ENCODE measurements at places on chromosomes 1 and 21.
A peak's percentile ranks its signal among the peaks of the same experiment; 100 is the strongest.

DNA sequence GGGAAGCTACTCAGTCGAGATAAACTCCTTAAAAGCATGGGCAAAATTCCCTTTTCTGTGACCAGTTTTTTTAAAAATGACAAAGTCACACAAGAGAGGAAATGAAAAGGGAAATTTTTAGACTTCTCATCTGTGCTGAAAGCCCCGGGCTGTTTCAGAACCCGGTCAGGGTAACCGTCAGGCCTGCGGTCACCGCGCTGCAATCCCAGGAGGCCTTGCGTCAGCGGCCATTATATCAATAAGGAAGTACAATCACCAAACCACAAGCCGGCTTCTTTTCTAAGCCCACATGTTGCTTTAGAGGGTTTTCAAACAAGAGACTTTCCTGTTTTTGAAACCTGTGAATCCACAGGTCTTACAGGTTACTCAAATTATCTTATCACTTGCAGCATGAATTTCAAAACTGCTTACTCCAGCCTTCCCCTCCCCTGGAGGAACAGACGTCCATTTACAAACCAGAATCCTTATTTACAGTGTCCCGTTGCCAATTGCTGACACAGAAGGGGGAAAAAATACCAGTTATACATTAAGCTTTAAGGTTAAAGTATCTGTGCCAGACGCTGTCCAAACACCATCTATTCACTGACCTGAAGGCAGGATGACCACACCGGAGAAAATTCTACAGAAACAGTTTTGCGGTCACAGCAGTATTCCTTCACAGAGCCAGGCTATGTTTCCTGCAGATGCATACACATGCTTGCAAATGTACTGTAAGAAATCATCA is 165.3 kb downstream of the TOMM20 start:
- H3K4me3 ChIP-seq: peak overlapping the region; percentile 4
- H3K27ac ChIP-seq: peak overlapping the region; percentile 92
- H3K27me3 ChIP-seq: no peaks in the 10 kb centered on the region
- DNase-seq: no peak

DNA sequence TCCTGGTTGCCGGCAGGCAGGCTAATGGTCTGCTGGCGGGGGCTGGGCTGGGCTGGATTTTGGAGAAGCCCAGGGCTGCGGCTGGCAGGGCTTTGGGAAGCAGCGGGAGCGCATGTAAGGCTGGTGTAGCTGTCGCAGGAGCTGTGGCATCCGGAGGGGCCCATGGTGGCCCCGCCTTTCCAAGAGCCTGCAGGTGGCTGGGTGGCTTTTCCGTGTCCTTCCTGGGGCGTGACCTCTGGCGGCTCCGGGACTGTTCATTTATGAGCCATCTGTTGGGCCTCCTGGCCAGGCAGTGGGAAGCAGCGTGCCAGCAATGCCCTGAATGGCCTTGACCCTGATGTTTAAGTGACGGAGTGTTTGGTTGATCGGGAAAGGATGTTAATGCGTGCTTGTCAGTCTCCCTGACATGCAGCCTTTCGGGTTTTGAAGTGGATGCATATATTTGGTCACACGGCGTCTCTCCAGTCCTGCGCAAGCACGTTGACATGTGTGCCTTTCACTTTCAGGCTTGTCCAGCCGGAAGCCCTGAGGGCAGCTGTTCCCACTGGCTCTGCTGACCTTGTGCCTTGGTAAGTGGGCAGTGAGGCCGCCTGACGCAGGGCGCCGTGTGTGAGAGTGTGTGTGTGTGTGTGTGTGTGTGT is 38.5 kb downstream of the AGPAT3 start:
- H3K4me3 ChIP-seq: no peak overlapping the region
- peaks cover 4% of the 10 kb centered on the region for H3K4me1 ChIP-seq
- peak overlapping the region; percentile 38 for H3K27ac ChIP-seq
- no peak for DNase-seq
- H3K27me3 ChIP-seq: no peaks in the 10 kb centered on the region

GRCh38 chr1:33048426-33048825 is 11.7 kb upstream of the AK2 start:
- H3K36me3 ChIP-seq: peaks cover 1% of the 10 kb centered on the region
- no peak overlapping the region for H3K27ac ChIP-seq
- no peak for DNase-seq

- H3K4me3 ChIP-seq: no peak overlapping the region
- H3K4me1 ChIP-seq: peaks cover 7% of the 10 kb centered on the region
- no peak overlapping the region for H3K27ac ChIP-seq
- H3K27me3 ChIP-seq: no peaks in the 10 kb centered on the region
- no peak for DNase-seq
These were observed 5.1 kb upstream of the ARHGAP30 start for GRCh38 chr1:161074676-161075368.

DNA sequence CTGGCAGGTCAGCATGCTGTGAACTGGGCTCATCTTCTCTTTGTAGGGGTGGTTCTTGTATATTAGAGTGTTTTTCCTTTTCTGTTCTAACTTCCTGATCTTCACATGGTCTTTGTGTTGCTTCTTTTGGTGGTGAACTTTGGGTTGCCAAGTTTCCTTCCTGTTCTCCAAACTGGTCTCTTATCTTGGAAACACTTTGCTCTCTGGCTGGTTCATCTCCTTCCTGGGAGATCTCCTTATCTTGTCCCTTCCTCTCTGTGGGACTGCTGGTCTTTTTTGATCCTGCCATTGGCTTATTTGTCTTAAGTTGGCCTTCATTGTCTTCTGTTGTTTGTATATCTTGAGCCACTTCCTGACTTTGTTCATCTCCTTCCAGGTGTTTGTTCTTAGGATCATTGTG is 2.1 kb downstream of the TCHHL1 start:
- H3K36me3 ChIP-seq: no peaks in the 10 kb centered on the region
- no peak overlapping the region for H3K4me3 ChIP-seq
- H3K4me1 ChIP-seq: no peaks in the 10 kb centered on the region

DNA sequence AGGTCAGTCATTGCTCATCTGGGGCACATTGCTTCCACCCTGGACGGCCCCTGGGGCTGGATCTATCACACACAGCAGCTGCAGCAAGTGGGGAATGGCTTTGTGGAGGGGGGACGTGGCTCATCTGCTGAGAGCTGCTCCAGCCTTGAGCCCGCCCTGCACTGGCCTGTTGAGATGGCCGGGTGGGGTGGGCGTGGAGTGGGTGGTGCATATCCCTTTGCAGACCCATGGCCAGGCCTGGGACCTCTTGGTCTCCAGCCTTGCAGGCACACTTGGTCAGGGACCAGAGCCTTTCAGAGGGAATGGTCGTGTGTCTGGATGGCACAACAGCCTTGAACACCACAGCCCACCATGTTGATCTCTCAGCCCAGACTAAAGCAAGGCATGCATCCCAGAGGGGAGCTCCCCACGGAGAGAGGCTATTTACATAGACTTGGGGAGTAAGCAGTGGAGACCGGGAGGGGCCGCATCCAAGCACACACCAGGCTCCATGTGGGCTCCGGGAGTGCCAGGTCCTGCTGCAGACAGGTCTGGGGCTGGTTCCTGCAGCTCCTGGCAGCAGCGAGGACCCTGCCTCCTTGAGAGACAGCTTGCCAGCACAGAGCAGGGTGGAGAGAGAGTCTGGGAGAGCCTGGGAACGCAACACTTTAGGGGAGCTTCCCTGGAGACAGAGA is 52.8 kb upstream of the SELENON start:
- no peaks in the 10 kb centered on the region for H3K36me3 ChIP-seq
- no peak for DNase-seq
- H3K27ac ChIP-seq: no peak overlapping the region
- H3K27me3 ChIP-seq: peaks cover 18% of the 10 kb centered on the region
- H3K4me3 ChIP-seq: no peak overlapping the region

- H3K36me3 ChIP-seq: no peaks in the 10 kb centered on the region
- H3K27ac ChIP-seq: peak overlapping the region; percentile 86
- DNase-seq: no peak
- no peak overlapping the region for H3K4me3 ChIP-seq
- H3K27me3 ChIP-seq: peaks cover 7% of the 10 kb centered on the region
- peaks cover 45% of the 10 kb centered on the region for H3K4me1 ChIP-seq
These were observed 11.6 kb upstream of the ETS2 start for GRCh38 chr21:38793926-38794713.

DNA sequence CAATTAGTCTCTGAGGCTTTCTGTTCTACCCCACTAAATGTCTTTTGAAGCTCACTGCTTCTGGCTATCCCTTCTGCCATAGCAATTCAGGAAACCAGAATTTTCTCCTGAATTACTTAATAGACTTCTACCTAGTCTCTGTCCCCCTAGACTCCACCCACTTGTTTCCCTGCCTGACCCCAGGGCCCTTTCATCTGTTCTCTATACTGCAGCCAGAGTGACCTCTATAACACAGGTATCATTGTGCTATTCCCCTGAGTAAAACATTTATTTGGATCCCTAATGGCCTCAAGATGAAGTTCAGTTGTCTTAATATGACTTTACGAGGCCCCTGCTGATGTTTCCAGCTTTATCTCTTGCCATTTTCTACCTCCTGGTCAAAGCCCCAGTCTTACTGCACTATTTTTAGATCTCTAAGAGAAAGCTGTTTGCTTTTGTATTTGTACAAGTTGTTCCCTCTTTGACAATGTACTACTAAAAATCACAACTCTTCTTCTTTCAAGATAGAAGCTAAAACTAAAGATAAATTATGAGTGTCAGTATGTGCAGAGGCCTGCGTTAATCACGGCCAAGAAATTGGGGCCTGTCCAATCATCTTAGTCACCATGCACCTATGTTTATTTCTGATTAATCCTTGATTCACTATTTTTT is 54.5 kb downstream of the ATP1B1 start:
- peaks cover 6% of the 10 kb centered on the region for H3K4me1 ChIP-seq
- H3K4me3 ChIP-seq: no peak overlapping the region
- DNase-seq: no peak

GRCh38 chr1:185297982-185298381 is 19.1 kb downstream of the IVNS1ABP start:
- peaks cover 40% of the 10 kb centered on the region for H3K36me3 ChIP-seq
- no peak overlapping the region for H3K27ac ChIP-seq
- DNase-seq: no peak
- no peaks in the 10 kb centered on the region for H3K27me3 ChIP-seq

DNA sequence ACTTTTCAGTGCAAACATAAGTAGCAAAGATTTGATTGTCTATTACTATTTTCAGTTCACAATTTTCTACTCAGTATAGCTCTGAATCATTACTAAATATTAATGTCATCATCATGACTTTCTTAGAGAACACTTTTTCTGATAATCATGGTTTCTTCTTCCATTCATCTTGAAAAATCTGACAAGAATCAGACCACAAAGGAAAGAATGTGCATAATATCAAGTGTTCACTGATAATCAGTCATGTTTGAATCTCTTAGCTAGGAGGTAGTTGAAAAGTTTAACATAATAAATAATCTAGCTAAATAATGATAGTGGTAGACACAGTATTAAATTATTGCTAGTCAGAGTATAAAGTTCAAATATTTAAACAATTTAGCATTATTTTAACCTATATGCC is 133.2 kb downstream of the BRINP3 start:
- H3K4me1 ChIP-seq: no peaks in the 10 kb centered on the region
- no peak overlapping the region for H3K27ac ChIP-seq
- H3K4me3 ChIP-seq: no peak overlapping the region
- no peaks in the 10 kb centered on the region for H3K27me3 ChIP-seq
- no peak for DNase-seq
- no peaks in the 10 kb centered on the region for H3K36me3 ChIP-seq

DNA sequence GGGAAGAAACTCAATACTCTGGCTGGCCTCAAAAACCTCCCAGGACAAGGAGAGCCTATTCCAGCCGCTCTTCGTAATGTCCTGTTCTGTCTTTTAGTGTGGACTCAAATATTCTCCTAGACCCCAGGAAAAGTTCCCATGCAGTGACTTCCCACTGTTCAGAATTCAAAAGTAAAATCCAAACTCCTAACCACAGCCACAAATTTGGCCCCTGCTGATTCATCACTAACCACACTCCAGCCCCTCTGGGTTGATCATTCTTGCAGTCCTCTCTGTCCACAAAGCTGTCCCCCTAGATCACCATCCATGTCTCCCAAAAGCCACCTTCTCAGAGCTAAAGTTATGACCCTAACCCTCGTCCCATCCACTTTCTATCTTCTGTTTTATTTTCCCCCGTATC is 5.1 kb downstream of the CTNNBIP1 start:
- no peak for DNase-seq
- peaks cover 45% of the 10 kb centered on the region for H3K4me1 ChIP-seq
- H3K36me3 ChIP-seq: peaks cover 4% of the 10 kb centered on the region

DNA sequence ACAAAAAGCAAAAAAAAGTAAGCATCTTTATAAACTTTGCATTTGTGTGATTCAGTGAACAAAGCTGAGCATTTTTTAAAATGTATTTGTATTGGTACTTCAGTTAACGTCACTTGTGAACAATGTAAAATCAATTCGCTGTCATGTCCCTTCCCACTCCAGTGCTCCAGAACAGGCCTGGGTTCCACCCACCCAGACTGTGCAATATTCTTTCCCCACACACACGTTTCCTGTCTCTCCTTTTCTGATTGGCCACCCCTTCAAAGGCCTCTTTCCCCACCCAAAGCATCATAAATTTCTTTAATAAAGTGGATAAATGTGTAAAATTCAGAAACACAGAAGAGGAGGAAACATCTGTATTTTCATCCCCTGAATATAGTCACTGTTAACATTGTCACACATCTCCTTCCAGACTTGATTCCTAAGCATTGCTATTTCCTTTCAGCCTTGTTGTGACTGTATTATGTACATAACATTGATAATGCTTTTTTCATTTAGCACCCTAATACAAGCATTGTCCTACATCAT is 12.0 kb downstream of the CLEC20A start:
- peaks cover 6% of the 10 kb centered on the region for H3K36me3 ChIP-seq
- H3K27me3 ChIP-seq: no peaks in the 10 kb centered on the region
- no peak overlapping the region for H3K4me3 ChIP-seq
- no peak overlapping the region for H3K27ac ChIP-seq
- H3K4me1 ChIP-seq: no peaks in the 10 kb centered on the region

DNA sequence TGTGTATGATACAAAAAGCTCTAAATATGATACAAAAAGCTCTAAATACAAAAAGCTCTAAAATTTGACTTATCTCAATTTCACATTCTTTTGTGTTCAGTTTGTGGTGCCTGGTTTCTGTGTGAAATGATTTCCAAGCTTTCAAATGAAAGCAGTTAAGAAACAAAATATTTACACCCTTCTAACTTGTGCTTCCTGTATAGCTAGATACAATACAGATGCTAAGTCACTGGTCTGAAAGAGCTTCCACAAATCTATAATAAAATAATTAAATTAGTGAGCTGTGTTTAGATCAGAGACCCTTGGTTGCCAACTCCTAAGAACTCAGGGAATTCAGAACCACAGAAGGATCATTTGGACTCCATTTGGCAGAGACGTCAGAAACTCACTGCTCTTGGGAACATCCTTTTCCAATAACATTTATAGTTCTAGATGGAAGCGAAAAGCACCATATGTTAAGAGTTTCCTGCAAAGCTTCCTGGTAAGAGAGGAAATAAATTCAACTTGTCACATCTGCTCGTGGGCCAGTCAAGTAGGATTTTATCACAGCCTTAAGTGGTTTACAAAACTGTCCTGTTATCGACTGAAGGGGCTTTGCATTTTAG is 1079.1 kb downstream of the ADGRL2 start:
- peaks cover 6% of the 10 kb centered on the region for H3K4me1 ChIP-seq
- H3K27me3 ChIP-seq: no peaks in the 10 kb centered on the region
- no peaks in the 10 kb centered on the region for H3K36me3 ChIP-seq
- no peak for DNase-seq
- no peak overlapping the region for H3K4me3 ChIP-seq

GRCh38 chr1:167482184-167482583 is 36.1 kb downstream of the CD247 start:
- DNase-seq: no peak
- peaks cover 14% of the 10 kb centered on the region for H3K27me3 ChIP-seq
- H3K27ac ChIP-seq: no peak overlapping the region
- no peak overlapping the region for H3K4me3 ChIP-seq
- peaks cover 12% of the 10 kb centered on the region for H3K4me1 ChIP-seq

Measured in progenitor cell of endocrine pancreas (in vitro differentiated cells).